ENCODE measurements at places on chromosomes 2 and 18. TPM values are rescaled to one million over a fixed set of nuclear protein-coding genes. Genes with fewer than 3 reads are reported as not detected.
A peak's percentile ranks its signal among the peaks of the same experiment; 100 is the strongest.

GRCh38 chr2:23916727-23917405, 10.1 kb downstream of the ATAD2B start:
- DNase-seq, result no peak

Gene TEKT4
- total RNA-seq, result not detected

GRCh38 chr18:74333091-74333490, 17.5 kb downstream of the C18orf63 start:
- DNase-seq, result no peak

GRCh38 chr18:6672821-6673308, 56.7 kb upstream of the ARHGAP28 start:
- no peak for DNase-seq

Gene TMEFF2
- not detected for total RNA-seq

Gene KIF1A
- total RNA-seq, result not detected

Gene UGT1A8
- not detected for total RNA-seq

DNA sequence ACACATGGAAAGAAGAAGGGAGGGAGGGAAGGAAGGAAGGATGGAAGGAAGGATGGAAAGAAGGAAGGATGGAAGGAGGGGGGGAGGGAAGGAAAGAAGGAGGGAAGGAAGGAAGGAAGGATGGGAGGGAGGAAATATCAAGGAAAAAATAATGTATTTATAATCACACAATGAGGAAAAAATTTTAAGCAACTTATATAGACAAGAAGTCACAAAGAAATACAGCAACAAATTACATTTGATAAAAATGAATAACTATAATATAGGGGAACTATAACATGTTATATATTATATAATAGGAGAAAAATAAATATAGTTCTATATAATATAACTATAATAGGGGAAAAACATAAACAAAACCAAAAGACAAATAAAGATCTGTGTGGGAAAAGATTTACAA, 441.8 kb downstream of the LRATD1 start:
- DNase-seq, result no peak

Gene DYNAP
- not detected for total RNA-seq

GRCh38 chr2:43313642-43314017, 87.2 kb upstream of the ZFP36L2 start:
- no peak for DNase-seq

GRCh38 chr2:159907909-159908308, 109.9 kb upstream of the CD302 start:
- DNase-seq, result no peak

Gene SLC66A2
- total RNA-seq, result 26.0 TPM

DNA sequence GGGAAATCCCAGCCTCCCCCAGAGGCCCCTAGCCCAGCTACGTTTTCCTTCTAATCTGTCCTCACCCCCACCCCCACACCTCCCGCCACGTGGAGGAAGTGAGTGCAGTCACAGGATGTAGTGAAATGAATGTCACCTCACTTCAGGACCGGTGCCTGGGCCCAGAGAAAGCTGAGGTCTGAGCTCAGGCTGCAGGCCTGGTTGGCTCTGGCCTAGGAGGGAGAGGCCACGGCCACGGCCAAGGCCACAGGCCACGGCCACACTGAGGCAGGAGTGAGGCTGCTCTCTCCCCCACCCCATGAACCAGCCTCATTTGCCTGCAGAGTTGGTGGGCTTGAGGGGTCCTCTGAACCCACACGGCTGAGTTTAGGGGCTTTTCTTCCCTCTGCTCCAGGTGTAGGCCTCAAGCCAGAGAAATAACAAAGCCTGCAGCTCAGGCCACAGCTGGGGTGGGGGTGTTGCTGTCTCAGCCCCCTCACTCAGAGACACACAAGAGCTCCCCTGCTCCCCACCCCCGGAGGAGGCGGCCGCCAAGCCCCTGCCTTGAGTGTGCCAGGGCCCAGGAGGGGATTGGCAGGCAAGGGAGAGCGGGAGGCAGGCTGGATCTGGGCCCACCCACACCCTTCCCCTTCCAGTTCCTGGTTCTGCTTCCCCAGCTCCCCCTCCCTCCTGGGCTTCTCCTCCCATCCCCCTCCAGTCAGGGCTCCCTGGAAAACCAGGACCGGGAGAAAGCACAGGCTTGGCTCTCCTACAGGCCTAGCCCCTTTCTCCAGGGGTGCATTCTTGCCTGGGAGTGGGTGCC, 27.0 kb downstream of the DNMT3A start:
- DNase-seq, result peak; percentile 80

Gene GCG
- total RNA-seq, result not detected

Gene RMND5A
- 37.4 TPM for total RNA-seq

Data from CD4-positive, alpha-beta memory T cell (primary cell).